Left lung (tissue), 14 donors: ENCODE measurements at places on chromosomes 4 and X. TPM values are rescaled to one million over a fixed set of nuclear protein-coding genes. Genes with fewer than 3 reads are reported as not detected.

The JCHAIN gene
- polyA plus RNA-seq, result 2.0 TPM

The MUC7 gene
- polyA plus RNA-seq, result not detected

The TBC1D25 gene
- polyA plus RNA-seq, result 10.4 TPM

The SORCS2 gene
- 8.6 TPM for polyA plus RNA-seq

The RNF175 gene
- polyA plus RNA-seq, result 6.5 TPM

DNA sequence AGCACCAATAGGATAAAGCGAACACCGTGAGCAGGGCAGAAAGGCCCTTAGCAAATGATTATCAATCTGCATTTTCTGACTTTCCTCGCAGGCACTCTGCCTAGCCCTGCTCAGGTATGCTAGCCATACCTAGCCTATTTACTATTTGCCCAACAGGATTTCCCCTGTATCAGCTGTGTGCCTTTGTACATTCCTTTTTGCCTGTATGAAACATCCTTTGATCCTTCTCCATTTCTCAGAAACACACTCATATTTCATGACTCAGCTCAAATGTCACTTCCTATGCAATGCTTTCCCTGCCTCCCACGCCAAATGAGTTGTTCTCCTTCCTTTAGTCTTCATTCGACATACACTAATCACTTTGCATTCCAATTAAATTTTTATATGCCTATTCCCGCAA lies 37.2 kb downstream of the PCDH7 start:
- no peak for DNase-seq

DNA sequence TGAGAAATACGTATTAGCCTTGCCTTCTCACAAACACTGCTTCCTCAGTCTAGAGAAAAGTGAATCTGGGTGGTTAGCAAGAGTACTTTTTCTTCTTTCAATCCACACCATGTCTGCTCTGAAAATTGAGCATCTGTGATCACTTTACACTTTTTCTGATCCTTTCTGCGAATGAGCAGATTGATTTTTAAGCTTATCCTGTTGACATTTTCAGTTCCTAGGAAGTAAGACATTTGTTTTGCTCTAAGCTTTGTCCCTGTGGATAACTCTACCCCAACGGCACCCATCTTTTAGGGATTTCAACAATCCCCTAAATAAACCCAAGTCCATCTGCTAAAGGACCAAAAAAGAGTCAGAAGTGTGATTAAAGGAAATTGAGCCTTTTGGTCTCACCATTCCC lies 487.5 kb downstream of the IQCM start:
- DNase-seq, result no peak

GRCh38 chr4:24742773-24743172 lies 52.6 kb upstream of the SOD3 start:
- DNase-seq, result no peak

DNA sequence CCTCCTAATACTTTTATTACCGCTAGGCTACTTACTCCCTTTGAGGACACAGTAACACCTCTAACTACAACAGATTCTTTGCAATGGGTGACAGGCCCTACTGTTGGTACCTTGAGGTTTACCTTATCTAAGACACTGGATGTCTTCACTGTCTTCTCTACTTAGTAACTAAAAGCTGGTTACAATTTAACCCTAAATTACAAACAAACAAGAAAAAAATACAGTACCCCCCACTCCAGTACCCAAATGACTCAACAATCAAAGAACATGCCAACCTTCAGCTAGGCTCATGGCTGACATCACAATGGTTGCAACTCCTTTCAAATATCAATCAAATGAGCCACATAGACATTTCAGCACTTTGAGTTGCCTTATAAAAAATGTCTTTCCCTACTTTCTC lies 198.0 kb downstream of the GUCY2F start:
- no peak for DNase-seq

GRCh38 chr4:80463509-80463908 lies 128.0 kb downstream of the CFAP299 start:
- DNase-seq, result no peak

DNA sequence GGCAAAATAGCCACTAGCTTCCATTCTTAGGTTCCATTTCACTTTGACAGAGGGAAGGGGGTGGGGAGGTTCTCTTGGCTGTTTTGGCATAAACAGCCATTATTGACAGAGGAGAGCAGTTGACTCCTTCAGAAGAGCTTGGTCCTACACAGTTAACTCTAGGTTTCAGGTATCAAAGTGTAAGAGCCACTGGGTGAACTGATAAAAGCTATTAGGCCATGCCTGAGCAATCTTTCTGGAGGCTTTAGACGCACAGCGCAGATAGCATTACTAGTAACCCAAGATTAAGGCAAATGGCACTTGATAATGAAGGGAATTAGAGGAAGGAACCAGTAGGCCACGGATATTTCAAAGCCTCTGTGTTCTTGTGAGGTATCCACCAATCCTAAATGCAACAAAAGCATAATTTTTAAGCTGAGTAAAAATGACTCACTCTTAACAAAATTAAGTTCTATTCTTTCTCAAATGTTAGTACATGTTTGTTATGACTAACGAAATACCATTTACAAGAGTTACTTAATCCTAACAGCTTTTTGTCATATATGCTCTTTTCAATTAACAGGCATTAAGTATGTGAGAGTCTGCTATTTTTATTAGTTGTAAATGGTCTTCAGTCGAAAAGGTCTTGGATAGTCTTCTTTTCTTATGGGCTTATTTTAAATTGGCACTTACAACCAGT lies 53.6 kb downstream of the SLC7A11 start:
- DNase-seq, result no peak

DNA sequence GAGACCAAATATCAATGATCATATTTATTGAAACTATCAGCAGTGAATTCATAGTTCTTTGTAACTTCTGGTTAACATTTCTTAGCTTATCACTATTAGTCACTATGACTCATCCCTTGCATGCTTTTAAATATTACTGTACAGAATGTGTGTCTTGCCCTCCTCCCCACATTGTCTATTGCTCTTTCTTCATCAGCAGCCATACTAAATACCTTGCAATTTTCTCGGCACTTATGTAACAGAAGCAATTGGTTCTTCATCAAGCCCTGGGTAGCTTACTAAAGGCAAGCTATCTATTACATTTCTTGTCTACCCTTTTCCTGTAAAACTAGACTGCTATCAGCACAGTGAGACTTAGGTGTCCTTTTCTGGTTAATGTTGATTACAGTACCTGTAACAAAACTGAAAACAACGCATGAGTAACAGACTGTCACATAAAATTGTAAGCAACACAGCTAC lies 8.2 kb downstream of the KLHL4 start:
- DNase-seq, result no peak

DNA sequence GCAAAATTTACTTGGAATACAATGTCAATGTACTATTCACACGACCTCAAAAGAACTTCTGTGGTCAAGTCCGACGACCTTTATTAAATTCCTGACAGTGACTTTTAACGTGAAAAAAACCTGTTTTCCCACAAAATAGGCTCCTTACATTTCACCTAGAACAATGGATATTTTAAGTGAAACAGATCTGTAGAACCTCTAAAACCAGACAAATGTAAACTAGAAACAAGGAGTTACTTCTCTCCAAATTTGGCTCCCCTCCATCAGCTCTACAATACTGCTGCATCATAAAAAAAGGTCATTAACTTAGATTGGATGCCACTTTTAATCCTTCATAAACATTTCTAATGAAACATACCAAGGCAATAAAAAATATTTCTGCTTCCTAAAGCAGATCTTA lies 1.2 kb downstream of the NEK1 start:
- DNase-seq, result no peak
